SIG-M5 (cell line): ENCODE measurements at places on chromosomes 7 and 10.

- DNase-seq, result no peak
Observed at GRCh38 chr10:86596266-86596665, 58.1 kb upstream of the OPN4 start.

GRCh38 chr7:28442540-28443420 is 30.5 kb downstream of the CREB5 start:
- DNase-seq, result no peak

DNA sequence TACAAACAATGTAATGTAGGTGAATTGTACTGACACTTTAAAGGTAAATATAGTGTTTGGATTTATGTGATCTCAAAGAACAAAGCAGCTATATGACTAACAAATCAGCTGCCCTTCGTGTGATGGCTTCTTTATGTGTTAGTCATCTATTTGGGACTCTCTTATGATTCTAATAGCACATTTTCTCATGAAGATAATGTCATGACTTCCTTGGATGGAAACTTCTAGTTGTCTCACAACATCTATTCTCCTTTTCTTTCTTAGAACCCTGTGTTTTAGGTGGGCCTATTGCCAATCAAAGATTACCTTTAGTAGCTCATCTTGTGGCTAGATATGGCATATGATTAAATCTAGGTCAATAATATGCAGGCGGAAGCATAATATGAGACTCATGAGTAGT is 45.0 kb downstream of the TMEM106B start:
- DNase-seq, result no peak

GRCh38 chr7:151863386-151864079 is 13.4 kb downstream of the PRKAG2 start:
- no peak for DNase-seq

DNA sequence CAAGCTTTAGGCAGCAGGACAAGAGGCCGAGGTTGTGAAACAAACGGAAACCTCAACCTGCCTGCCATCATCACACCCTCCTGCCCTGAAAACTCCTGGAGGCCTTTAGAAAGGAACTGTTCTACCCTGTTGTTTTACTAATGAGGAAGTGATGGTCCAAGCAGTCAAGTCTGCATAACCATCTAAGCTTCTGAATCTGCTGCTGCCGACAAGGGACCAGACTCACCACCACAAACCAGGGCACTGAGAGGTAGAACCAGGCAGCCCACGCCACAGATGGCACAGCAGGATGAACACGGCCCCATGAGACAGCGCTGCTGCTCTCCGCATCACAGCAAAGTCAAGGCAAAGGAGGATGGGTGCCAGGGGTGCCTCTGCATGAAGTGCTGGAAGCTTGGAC is 209.4 kb downstream of the CELF2 start:
- DNase-seq, result no peak

DNA sequence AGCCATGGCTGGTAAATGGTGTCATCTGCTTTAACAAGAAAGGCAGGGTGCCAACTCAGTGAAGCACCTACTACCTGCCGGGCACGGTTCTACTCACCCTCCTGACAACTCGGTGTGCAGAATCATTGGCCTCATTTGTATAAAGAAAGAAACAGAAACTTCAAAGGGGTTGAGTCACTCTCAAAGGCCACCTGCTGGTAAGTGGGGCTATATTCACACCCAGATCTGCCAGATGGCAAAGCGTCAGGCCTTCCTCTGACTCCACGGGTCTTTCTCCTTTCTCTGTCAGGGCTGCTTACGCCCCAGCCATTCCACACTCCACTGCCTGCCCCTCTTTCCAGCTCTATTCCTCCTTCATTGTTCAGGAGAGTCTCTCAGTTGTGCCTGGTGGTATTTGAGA is 309.2 kb downstream of the GFRA1 start:
- DNase-seq, result no peak

DNA sequence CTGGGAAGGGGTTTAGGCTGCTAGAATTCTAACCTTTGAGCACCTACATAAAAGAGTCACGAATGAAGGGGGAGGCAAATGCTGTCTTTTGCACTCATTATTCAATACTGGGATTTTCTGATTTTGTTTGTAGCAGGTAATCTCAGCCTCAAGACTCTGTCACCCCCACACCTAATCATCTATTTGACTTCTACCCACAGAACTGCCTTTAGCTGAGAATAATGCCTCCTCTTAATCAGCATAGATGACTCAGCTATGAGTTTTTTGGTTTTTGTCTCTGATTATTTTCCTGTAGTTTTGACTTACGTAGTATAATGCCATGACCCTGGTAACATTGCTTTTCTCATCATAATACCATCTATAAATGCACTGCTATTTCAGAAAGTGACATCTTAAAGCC is 42.7 kb upstream of the CACNB2 start:
- no peak for DNase-seq

- DNase-seq, result no peak
Observed at GRCh38 chr10:78178397-78178796, 144.7 kb downstream of the RPS24 start.

GRCh38 chr7:144821067-144821466 is 14.8 kb downstream of the TPK1 start:
- DNase-seq, result no peak

GRCh38 chr10:46557319-46558121 is 1.1 kb upstream of the GPRIN2 start:
- DNase-seq, result no peak
